Femur (tissue), 1 donor: ENCODE measurements at places on chromosomes 1 and 21.

- DNase-seq = no peak
Measured at GRCh38 chr1:41560931-41561330, 76.4 kb upstream of the EDN2 start.

DNA sequence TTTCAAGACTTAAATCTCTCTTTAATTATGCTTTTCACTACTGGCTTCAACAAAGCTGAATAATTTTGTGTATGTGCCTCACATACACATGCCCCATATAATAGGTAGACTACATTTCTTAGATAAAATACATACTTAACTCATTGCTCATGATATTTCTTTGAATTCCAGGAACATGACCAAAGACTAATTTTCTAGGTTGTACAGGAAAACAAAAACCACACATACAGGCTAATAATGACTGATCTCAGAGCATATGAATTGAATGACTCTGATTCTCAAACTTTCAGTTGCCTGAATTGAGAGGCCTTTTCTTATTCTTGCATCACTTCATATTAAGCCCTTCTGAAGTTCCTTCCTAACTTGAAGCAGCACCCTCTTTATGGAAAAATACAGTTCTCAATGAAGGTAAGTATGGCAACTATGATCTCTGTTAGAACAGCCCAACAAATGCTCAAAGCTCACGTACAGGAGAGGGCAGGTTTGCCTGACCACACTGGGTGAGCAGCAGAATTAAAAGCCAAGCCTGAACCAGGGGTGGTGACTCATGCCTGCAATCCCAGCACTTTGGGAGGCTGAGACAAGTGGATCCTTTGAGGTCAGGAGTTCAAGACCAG lies 22.6 kb upstream of the UAP1 start:
- DNase-seq = no peak

DNA sequence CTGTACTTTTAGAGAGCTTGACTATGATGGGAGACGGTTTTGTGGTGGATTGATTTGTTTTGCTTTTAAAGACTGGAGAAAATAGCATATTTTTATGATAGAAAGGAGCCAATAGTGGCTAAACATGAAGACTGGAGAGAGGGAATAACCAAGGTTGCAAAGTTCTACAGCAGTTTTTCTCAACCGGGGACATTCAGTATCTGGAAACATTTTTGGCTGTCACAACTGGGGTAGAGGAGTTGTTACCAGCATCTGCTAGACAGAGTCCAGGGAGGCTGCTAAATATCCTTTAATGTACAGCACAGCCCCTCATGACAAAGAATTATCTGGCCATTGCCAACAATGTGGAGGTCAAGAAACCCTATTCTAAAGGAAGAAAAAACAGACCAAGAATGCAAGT lies 38.4 kb upstream of the RAP1A start:
- no peak for DNase-seq

DNA sequence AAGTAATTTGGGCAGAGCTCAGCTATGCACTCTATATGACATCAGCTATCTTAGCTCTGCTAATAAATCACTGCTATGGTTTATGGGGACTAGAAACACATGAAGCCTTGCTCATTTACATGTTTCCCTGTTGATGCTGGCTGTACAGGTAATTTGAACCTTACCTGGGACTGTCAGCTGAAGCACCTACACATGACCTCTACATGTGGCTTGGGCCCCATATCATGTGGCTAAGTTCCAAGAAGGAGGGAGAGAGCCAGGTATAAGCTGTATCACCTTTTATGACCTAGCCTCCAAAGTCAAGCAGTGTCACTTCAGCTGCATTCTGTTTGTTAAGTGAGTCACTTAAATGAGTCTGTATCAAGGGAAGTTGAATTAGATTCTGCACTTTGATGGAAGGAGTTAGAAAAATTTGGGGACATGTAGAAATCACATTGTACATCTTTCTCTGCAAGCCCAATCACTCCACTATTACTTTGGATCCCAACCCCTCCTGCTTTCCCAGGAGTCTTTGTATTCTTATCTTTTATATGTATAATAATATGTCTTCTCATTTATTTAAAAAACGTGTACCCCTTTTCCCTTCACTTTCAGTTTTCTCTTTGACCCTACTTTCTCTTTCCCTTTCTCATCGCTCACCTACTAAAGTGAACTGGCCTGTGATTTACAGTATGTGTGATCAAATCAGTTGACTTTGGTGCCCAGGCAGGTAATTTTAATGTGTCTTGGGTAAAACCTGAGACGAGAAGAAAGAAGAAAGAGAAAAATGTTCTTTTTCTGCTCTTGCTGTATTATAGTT lies 53.4 kb upstream of the PRKACB start:
- no peak for DNase-seq

- no peak for DNase-seq
Measured at GRCh38 chr1:20072771-20073170, 2.8 kb downstream of the PLA2G5 start.

GRCh38 chr1:205458777-205459566 lies 3.1 kb upstream of the BLACAT1 start:
- DNase-seq = peak; percentile 72

GRCh38 chr1:54926970-54927369 lies 40.0 kb upstream of the DHCR24 start:
- no peak for DNase-seq

DNA sequence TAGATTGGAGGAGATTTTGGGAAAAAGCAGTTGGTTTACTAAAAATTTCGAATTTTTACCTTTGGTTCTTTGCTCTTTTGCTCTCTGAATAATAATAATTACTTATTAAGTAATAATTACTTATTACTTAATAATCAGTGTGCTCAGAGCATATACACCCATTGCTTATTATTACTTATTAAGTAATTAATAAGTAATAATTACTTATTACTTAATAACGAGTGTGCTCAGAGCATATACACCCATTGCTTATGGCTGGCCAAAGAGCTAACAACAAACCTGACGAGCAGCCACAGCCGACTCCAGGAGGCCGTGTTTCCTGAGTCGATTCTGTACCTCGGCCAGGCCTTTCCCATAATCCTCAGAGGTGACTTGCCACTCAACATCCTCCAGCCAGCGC lies 20.5 kb downstream of the SPTA1 start:
- no peak for DNase-seq

GRCh38 chr1:53462769-53463501 lies 3.7 kb downstream of the DMRTB1 start:
- no peak for DNase-seq

DNA sequence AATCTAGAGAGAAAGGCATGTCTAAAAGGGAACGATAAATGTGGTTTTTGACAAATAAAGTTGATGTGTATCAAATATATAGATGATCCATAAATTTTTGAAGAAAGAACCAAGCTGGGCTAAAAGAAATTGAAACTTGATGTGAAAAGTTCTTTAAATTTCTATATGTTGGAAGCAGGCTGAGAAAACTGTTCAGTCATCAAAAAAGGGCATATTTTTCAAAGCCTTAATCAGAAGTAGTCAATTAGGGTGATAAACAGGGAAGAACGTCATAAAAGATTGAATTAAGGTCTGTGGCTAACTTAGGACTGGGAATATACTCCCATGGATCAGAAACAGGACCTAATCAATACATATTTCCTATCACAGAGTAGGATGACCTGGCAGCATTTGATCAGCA lies 211.4 kb upstream of the ZRANB2 start:
- no peak for DNase-seq

- no peak for DNase-seq
Measured at GRCh38 chr1:207990876-207991582, 80.1 kb upstream of the CD34 start.

DNA sequence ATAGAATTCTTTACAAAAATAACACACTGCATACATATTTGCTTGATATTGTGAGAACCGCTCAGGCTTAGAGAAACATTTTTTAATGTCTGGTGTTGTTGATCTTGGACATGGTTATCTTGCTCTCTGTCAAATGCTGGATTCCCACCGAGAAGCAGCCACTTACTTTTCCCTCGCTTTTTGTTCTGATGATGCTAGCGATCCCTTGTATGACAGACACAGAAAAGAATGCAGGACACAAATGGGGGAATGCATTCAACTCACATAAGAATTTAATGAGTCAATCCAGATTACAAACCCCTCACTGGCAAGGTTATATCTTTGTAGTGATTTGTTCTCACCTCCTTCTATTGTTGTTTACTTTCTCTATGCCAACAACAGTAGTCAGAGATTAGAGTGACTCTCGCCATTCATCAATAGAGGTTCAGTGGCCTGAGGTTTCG lies 76.8 kb upstream of the AKT3 start:
- DNase-seq = no peak

DNA sequence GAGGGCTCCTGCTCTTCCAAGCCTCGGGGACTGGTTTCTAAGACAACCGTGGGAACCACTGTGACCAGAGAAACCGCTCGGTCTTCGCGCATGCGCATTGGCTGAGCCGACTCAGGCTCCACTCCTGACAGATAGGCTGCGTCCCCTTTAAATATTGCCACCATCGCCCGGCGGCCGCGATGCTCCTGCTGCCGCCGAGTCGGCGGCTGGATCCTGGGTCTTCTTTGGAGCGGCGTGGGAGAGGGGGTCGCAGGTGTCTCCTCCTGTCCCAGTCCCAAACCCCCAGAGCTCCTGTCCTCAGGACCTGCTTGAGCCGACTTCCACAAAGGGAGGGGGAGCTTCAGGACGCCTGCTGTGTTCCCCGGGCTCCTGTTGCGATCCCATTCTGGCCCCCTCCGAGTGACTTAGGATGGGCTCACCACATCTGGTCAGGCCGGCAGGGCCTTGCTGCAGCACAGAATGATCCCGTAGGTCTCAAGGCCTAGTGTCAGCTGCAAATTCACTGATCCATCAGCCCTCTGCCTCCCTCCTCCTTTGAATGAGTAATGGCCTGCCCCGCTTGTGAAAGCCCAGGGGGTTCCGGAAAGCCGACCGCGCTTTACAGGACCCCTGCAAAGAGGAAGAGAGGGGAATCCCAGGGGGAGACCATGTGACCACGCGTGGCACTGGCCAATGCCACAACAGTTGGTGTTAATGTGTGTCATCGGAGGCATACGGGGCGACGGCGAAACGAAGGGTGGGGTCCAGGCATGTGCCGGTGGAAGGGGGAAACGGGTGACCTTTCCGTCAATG lies 683.2 kb upstream of the TPTE start:
- DNase-seq = no peak

DNA sequence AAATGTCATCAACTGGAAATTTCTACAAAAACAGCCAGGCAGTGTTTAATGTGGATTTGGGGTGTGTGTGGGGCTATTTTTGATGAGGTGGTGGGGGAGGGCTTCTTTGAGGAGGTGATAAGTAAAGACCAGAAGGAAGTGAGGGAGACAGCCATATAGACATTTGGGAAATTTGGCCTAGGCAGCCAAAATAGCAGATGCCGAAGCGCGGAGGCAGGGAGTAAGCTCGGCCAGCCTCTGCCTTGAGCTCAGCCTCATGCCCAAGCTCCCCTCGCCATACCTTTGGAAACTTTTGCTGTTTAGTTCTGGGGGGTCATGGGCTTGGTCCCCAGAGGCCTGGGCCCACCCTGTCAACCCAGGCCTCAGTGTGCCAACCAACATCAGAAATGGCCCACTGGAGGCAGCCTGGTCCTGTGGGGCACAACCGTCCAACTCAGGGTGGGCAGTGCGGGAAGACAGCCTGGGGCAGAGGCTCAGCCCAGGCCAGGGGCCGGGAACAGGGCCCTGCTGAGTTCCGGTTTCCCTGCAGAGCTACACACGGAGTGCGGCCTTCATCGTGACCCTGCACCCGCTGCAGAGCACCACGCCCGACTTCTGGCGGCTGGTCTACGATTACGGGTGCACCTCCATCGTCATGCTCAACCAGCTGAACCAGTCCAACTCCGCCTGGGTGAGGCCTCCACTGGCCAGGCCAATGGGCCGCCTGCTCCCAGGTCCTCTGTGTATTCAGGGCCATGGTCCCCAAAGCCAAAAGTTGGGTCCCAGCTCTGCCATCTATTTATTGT lies 84.0 kb downstream of the PTPRU start:
- DNase-seq = no peak

- DNase-seq = no peak
Measured at GRCh38 chr1:5928714-5929400, 63.4 kb downstream of the NPHP4 start.

DNA sequence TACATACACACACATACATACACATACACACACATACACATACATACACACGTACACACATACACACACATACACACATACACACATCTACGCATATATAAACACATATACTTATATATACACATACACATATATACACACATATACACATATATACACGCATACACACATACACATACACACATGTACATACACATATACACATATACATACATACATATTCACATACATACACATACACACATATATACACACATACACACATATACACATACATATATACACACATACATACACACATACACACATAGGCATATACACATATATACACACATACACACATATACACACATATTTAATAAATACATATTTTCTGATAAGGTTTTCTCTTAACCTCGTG lies 324.0 kb downstream of the RPS6KC1 start:
- DNase-seq = no peak

DNA sequence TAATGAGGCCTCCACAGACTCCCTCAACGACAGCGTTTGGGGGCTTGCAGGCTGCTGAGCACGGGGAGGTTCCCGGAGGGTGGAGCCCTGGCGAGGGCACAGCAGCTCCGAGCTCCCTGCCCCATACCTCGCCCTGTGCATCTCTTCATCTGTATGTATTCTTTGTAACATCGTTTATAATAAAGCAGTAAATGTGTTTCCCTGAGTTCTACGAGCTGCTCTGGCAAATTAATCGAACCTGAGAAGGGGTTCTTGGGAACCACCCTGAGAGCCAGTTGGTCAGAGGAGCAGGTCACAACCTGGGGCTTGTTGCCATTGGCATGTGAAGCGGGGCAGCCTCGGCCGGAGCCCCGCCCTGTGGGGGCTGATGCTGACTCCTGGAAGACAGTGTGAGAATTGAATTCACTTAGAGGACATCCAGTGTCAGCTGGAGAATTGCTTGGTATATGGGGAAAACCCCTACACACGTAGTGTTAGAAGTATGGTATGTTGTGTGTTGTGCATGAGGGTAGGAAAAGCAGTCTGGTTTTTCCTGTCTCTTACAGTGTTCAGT lies 11.5 kb downstream of the SLC37A1 start:
- peak; percentile 57 for DNase-seq

DNA sequence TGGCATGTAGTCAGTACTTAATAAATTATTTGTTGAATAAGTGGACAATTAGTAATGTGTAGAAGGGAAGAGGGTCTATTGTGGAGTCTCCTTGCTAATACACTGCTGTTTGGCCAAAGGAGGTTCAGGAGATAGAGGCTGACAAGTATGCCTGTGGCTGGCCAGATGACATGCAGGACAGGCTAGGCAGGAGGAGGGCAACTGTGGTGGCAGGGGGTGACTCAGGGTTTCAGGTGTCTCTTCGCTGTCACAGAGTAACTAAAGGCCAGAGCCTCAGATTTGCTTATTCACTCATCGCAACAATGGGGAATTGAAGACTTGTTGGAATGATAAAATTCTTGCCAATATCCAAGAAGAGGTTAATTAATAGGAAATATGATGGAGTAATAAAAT lies 33.1 kb downstream of the THRAP3 start:
- no peak for DNase-seq

GRCh38 chr1:206469411-206469932 lies 804 bp upstream of the IKBKE start:
- DNase-seq = no peak

DNA sequence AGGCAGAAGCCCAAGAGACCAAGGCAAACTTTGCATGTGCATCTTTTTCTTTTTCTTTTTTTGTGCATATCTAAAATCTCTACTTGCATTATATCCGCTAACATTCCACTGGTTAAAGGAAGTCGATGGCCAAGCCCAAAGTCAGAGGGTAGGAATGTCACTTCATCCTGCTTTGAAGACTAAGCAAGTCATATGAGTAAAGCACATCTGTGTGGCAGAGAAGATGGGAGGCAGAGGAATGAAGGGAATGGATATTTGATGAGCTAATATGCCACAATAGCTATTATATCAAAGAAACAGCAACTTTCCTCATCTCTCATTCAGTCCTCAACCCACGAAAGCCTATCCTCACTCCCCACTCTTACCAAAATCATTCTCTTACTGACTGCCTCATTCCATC lies 59.3 kb downstream of the RNF220 start:
- no peak for DNase-seq
